ENCODE measurements at places on chromosomes 7 and 10. TPM values are rescaled to one million over a fixed set of nuclear protein-coding genes. Genes with fewer than 3 reads are reported as not detected.

The VSTM2A gene
- not detected for total RNA-seq

The GRID1 gene
- total RNA-seq = not detected

DNA sequence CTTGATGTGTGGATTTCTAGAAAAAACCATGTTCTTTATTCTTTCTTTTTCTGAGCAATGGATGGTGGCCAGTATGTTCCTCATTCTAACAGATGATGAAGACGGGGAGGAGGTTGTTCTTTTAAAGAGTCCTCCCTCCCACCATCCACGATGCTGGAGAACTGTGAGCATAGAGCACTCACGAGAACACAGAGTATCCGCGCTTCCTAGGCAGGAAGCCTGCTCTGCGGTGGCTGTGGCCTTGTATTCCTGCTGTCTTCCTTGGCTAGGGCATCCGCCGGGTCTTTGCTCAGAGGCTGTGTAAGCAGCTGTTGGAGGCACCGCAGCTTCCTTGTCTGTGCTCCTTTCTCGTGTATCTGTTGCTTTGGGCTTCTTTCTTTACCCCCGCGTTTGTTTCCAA lies 214.2 kb downstream of the CCDC3 start:
- no peak overlapping the region for H3K4me3 ChIP-seq
- no peak for DNase-seq
- peaks cover 2% of the 10 kb centered on the region for H3K4me1 ChIP-seq

- H3K4me1 ChIP-seq = 0 out of 2 replicates have a peak, but pooled peaks cover 1% of the 10 kb centered on the region
- H3K27me3 ChIP-seq = peaks cover 13% of the 10 kb centered on the region
- no peak for DNase-seq
- H3K4me3 ChIP-seq = no peak overlapping the region
- H3K27ac ChIP-seq = no peak overlapping the region
Measured at GRCh38 chr7:44311561-44312495, 13.6 kb downstream of the CAMK2B start.

- peaks cover 17% of the 10 kb centered on the region for H3K27me3 ChIP-seq
- no peaks in the 10 kb centered on the region for H3K36me3 ChIP-seq
- H3K4me3 ChIP-seq = no peak overlapping the region
Measured at GRCh38 chr10:71774916-71775702, 1.8 kb upstream of the VSIR start.

The NOD1 gene
- total RNA-seq = 1.4 TPM

DNA sequence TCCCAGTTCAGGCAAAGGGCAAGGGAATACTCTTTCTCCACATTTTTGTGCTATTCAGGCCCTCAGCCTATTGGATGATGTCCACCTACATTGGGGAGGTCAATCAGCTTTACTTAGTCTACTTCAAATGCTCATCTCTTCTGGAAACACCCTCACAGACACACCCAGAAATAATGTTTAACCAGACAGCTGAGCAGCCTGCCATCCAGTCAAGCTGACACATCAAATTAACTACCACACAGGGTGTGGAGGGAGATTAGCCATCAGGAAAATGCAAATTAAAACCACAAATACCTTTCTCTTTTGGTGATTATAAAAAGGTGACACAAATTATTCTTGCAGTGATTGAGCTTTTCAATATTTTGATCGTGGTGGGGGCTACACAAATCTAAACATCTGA lies 74.7 kb upstream of the FZD8 start:
- peaks cover 12% of the 10 kb centered on the region for H3K27me3 ChIP-seq
- H3K4me3 ChIP-seq = no peak overlapping the region
- DNase-seq = no peak
- H3K36me3 ChIP-seq = no peaks in the 10 kb centered on the region
- H3K4me1 ChIP-seq = no peaks in the 10 kb centered on the region
- no peak overlapping the region for H3K27ac ChIP-seq

The CYP2C9 gene
- total RNA-seq = not detected

DNA sequence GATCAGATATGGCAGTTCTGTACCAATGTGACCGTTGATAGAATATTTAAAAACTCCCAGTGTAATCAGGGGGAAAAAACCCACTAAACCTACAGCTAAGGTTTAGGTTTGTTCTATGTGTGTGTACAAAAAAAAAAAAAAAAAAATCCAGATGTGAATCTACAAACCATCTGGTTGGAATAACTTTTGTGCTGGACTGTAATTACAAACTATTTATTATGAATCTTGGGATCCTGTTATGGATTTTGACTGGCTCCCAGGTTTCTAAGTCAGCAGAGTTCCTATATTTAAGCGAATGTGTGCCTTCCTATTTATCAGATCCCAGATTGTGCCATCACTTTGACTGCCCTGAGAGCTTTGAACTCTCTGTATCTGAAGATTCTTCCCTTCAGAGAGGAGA lies 29.1 kb downstream of the BMPER start:
- no peak overlapping the region for H3K4me3 ChIP-seq
- H3K27ac ChIP-seq = no peak overlapping the region
- no peak for DNase-seq
- H3K4me1 ChIP-seq = peaks cover 11% of the 10 kb centered on the region
- no peaks in the 10 kb centered on the region for H3K27me3 ChIP-seq

- H3K27me3 ChIP-seq = no peaks in the 10 kb centered on the region
- DNase-seq = no peak
- H3K4me1 ChIP-seq = no peaks in the 10 kb centered on the region
Measured at GRCh38 chr7:12929476-12930140, 242.2 kb downstream of the ARL4A start.

GRCh38 chr10:35552650-35553342 lies 52.3 kb upstream of the GJD4 start:
- H3K36me3 ChIP-seq = peaks cover 23% of the 10 kb centered on the region
- H3K27ac ChIP-seq = no peak overlapping the region
- no peak overlapping the region for H3K4me3 ChIP-seq
- peaks cover 5% of the 10 kb centered on the region for H3K4me1 ChIP-seq
- no peaks in the 10 kb centered on the region for H3K27me3 ChIP-seq

The PRKAR2B gene
- 8.1 TPM for total RNA-seq

GRCh38 chr7:158142657-158143056 lies 445.0 kb downstream of the PTPRN2 start:
- H3K27ac ChIP-seq = no peak overlapping the region
- H3K36me3 ChIP-seq = no peaks in the 10 kb centered on the region
- H3K4me1 ChIP-seq = no peaks in the 10 kb centered on the region
- no peak for DNase-seq
- no peak overlapping the region for H3K4me3 ChIP-seq

- DNase-seq = no peak
- H3K4me1 ChIP-seq = no peaks in the 10 kb centered on the region
- no peak overlapping the region for H3K27ac ChIP-seq
- H3K4me3 ChIP-seq = no peak overlapping the region
- peaks cover 13% of the 10 kb centered on the region for H3K27me3 ChIP-seq
Measured at GRCh38 chr10:2948127-2948854, 119.1 kb upstream of the PFKP start.

DNA sequence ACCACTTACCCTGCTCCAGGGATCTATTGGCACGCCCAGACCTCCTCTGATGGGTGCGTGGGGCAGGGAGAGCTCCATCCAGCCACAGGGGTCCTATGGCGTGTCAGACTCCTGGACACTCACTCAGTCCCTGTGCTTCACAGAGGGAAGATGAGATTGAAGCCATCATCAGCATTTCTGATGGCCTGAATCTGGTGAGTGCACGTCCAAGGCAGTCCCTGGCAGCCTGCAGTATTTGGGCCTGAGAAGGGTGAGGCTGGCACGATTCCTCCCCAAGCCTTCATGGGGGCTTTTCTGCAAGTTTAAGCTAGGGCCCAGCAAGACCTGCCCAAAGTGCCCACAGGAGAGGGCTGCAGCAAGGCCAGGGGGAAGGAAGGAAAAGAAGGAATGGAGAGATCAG lies 3.3 kb downstream of the CDHR1 start:
- no peak for DNase-seq
- H3K27ac ChIP-seq = no peak overlapping the region
- no peak overlapping the region for H3K4me3 ChIP-seq
- H3K4me1 ChIP-seq = peaks cover 2% of the 10 kb centered on the region

- H3K36me3 ChIP-seq = no peaks in the 10 kb centered on the region
- H3K4me3 ChIP-seq = no peak overlapping the region
- H3K27me3 ChIP-seq = peaks cover 8% of the 10 kb centered on the region
- no peak for DNase-seq
- H3K27ac ChIP-seq = no peak overlapping the region
- H3K4me1 ChIP-seq = no peaks in the 10 kb centered on the region
Measured at GRCh38 chr7:32318300-32319011, 171.7 kb downstream of the LSM5 start.

GRCh38 chr10:49689882-49690510 lies 10.5 kb downstream of the C10orf53 start:
- H3K4me3 ChIP-seq = no peak overlapping the region
- DNase-seq = no peak
- H3K4me1 ChIP-seq = no peaks in the 10 kb centered on the region
- H3K27me3 ChIP-seq = peaks cover 38% of the 10 kb centered on the region
- no peaks in the 10 kb centered on the region for H3K36me3 ChIP-seq

DNA sequence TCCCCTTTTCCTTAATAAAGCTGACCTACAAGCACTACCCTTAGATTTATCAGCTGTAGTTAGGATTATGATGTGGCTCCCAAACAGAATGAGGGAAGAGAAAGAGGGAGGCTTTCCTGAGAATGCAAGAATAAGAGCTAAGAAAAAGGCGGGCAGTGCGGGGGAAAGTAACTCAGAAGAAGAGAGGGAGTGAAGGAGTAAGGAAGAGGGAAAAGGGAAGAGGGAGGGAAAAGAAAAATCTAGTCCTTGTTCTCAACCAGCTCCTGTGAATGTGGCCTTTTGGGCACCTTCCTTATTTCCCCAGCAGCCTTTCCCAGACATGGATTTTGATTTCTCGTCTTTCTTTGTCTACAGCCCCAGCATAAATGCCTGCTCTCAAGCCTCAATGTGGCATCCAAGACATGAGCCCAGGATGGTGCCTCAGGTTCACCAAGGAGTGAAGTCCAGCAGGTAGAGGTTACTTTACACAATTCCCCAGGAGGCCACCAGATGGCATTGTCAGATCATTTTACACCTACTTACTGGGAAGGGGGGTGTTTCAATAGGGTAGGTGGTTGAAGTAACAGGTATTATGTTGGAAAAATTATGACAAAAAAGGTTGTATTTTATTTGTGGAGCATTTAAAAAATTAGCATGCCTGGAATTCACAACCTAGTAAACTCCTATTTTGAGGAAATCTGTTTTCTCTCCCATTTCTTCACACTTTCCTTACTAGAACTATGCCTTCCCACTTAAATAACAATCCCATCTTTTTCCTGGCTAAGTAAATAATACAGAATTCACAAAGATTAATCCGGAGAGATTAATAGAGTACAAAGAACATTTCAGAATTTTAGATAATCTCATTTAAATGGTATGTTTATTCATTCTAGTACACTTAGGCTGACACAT lies 106.5 kb downstream of the HTR7 start:
- DNase-seq = peak; percentile 42
- peaks cover 2% of the 10 kb centered on the region for H3K27me3 ChIP-seq
- no peak overlapping the region for H3K4me3 ChIP-seq

DNA sequence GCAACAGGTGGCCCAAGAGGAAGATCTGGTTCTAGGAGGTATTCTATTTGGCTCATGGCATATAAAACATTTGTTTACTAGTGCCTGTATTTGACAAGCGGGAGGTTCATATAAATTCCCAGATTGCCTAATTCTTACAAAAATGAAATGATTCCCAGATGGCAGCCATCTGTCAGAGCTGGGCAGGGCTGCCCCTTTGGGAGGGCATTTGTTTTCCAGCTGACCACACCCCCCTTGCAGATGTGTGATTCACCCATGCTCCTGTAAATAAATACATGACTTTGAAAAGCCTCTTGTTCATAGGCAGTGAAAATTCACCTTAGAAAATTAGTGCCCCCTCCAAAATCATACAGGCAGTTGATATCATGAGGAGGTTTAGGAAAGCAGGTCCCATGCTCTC lies 8.6 kb downstream of the VWC2 start:
- H3K27me3 ChIP-seq = no peaks in the 10 kb centered on the region
- H3K4me1 ChIP-seq = no peaks in the 10 kb centered on the region
- H3K36me3 ChIP-seq = no peaks in the 10 kb centered on the region
- DNase-seq = no peak

The PLXNA4 gene
- under 0.01 TPM for total RNA-seq

DNA sequence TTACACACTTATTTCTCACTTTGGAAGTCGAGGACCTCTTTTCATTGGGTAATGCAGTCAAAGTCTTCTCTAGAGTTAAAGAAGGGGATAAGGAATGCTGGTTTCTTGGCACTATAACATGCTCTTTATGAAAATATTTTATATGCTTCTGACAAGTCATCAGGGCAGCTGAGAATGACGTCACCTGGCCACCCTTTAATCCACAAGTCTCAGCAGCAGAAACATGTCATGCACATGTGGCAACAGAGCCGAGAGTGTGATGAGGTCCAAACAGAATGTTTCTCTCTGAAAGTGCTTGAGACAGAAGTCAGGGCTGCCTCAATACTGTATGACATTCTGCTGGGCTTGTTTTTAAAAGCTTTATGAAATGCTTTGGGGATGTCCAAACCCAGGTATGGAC lies 63.5 kb upstream of the C10orf90 start:
- no peaks in the 10 kb centered on the region for H3K36me3 ChIP-seq
- no peak overlapping the region for H3K4me3 ChIP-seq
- no peak overlapping the region for H3K27ac ChIP-seq
- DNase-seq = peak; percentile 11

DNA sequence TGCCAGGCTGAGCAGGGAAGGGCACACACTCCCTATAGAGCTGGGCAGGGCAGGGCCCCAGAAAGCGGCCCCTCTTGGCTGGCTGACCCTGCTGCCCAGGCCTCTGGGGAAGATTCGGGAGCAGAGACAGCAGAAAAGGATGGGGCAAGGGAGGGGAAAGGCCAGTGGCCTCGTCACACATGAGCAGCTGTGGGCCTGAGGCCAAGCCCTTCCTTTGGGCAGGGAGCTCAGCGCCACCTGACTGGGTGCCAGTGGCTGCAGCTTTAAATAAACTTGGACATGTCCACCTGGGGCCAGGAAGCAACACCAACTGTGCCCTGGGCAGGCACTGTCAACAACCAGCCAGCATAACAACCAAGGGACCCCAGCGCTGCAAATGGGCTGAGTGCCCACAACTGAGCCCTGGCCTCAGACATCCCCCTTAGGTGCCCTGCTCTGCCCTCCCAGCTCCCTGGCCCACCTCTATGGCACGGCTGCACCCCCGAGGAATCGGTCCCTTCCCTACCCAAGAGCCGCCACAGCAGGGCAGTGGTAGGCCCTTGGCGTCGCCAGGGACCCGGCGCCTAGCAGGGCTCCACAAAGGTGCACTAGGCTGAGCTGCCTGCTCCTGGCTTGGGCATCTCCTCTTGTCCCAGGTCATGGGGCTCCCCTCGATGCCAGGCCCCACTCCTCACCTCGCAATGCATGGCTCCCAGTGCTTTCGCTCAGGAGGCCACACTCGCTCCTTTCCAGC lies 2.6 kb downstream of the CAMK2B start:
- no peak for DNase-seq
- H3K27me3 ChIP-seq = peaks cover 58% of the 10 kb centered on the region
- no peaks in the 10 kb centered on the region for H3K4me1 ChIP-seq
- H3K4me3 ChIP-seq = no peak overlapping the region
- H3K27ac ChIP-seq = no peak overlapping the region
